ENCODE measurements at places on chromosomes 1 and 21. TPM values are rescaled to one million over a fixed set of nuclear protein-coding genes. Genes with fewer than 3 reads are reported as not detected.

DNA sequence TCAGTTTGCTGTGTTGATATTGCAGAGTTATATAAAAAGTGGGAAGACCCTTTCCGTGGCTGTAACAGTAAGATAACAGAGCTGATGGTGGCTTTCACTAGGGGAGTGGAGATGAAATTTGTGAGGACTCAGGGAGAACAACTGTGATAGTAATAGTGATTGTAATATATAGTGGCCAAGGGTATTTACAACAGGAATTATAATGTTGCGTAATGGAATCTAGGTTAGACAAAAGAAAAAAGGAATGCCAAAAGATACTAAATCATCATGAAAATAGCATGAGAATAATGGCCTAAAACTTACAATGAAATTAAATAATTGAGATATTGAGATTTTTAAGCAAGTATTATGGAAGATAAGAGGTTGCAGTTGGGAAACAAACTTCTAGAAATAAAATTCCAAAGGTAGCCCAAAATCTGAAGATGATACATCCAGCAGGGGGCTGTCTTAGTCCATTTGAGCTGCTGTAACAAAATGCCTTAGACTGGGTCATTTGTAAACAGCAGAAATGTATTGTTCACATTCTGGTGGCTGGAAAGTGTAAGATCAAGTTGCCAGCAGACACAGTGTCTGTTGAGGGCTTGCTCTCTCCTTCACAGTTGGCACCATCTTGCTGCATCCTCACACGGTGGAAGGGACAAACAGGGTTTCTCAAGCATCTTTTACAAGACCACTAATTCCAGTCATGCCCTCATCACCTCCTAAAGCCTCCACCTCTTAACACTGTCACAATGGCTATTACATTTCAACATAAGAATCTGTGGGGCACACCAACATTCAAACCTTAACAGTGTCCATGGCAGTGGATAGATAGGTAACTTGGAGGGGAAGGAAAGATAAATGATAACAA, 711.2 kb downstream of the MRPL39 start:
- peak; percentile 53 for DNase-seq

The C1orf210 gene
- 17.2 TPM for polyA plus RNA-seq

GRCh38 chr1:46599059-46599970, 4.8 kb downstream of the MKNK1 start:
- DNase-seq, result no peak

DNA sequence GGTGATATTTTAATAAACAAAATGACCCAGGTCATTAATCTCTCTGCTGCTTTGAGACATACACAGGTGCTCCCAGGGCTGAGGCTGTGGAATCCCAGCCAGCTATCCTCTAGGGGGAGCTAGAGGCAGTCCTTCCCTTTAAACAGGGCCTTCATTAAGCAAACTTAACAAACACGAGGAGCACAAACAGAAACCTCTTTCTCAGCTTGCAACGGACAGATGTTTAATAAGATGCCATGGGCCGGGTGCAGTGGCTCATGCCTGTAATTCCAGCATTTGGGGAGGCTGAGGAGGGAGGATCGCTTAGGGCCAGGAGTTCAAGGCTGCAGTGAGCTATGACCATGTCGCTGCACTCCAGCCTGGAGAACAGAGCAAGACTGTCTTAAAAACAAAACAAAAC, 106.7 kb downstream of the HIVEP3 start:
- peak; percentile 51 for DNase-seq
